ENCODE measurements at places on chromosomes 2 and 18.

DNA sequence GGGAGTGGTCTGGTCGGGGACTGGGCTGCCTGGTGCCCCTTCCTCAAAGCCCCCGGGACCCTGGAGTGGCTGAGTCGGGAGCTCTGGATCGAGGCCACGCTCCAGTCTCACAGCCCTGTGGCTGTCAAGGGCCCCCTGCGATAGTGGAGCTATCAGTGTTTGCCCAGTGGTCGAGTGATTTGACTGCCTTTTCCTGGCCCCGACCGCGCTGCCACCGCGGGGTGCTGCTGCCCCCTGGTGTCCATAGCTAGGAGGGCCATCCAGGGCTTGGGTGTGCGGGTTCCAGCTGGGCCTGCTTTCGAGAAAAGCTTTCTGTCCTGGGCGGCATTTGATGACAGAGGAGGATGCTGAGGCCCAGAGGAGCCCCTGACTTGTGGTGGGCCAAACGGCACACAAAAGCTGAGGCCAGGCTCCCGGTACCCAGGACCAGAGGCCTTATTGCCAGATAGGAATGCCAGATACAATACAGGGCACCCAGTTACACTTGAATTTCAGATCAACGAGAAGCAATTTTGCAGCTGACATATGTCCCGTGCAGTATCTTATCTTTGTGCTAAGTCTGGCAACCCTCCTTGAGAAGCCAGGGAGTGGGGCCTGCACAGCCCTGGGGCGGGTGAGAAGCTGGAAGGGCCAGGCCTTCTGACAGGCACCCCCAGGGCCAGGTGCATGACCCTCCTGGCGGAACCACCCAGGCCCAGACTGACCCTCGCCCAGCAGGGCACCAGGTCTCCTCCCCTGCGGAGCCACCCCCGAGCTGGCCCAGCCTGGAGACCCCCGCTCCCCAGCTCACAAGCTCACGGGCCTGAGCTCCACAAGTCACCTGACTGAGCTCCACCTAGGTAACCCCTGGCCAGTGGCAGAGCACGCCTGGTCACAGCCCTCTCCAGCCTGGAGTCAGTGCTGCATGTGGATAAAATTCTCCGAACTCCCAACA lies 13.0 kb downstream of the ODC1 start:
- DNase-seq = peak; percentile 82

DNA sequence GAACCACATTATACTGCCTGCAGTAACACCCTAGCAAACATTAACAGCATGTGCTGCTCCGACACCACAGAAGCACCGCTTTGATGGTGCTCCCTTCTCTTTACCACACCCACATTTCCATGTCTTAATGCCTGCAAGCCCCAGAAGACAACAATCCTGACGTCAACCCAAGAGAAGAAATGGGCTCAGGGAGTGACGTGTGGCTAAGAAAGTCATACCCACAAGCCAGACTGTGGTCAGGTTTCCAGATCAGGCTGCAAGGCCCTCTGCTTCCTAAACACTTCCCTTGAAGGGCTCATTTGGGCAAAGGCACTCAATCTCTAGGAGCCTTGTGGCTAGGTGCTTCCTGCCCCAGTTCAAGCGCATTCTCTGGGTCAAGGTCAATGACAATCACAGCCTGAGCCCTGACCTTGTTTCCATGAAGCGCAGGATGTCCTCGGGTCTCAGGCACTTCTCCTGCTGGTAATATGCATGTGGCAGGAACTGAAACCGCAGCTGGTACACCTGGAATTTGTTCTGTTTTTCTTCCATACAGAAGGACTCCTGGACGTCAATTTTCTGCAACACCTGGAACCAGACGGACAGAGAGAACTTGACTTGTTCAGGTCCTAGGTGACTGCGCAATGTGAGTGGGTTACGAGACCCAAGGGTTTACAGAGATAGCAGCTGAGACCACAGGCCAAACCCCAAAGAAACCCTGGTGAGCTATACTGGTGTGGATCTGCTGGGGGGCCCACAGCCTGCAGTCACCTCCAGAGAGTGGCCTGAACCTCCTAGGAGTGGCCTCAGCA lies 67.2 kb downstream of the POLR1A start:
- DNase-seq = peak; percentile 41

GRCh38 chr2:213189001-213189899 lies 37.8 kb upstream of the IKZF2 start:
- DNase-seq = no peak

- DNase-seq = no peak
Measured at GRCh38 chr18:7221424-7222155, 9.3 kb upstream of the LRRC30 start.

DNA sequence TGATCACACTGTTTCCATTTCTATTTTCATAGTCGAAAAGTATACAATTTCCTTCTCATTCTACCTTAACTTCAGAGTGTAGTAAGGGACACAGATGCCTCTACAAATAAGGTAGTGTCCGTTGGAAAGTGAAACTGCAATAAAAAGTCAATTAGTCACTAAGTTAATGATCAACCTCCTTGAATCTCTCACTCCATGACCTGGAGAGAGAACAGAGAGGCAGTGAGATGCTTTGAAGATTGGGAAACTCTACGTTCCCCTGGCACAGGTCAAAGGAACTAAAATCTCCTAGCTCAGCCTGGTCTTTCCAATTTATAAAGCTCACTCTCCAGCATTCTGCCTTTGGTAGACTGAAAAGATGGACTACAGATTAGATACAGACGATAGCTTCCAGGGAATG lies 153.8 kb upstream of the ACAA2 start:
- DNase-seq = no peak

DNA sequence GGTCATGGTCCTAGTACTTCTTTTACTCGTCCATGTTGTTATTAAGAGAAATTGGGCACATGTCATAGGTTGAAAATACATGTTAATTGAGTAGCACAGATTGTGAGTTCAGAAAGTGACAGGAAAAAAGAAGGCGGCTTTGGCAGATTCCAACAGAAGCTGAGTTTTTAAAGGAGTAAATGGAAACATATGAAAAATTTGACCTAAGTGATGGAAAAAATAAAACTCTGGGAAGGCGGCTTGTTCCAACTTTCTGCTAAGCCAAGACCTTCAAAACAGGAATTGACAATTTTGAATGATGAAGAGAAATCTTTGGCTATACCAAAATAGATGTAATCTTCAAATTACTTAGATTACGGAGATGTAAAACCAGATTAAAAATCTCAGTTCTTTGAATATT lies 868.0 kb downstream of the EPHA4 start:
- DNase-seq = no peak

- DNase-seq = no peak
Measured at GRCh38 chr2:27247893-27248292, 15.0 kb downstream of the SLC30A3 start.

- DNase-seq = no peak
Measured at GRCh38 chr2:39039072-39039471, 81.8 kb downstream of the SOS1 start.
